Thoracic aorta endothelial cell (primary cell): ENCODE measurements at places on chromosomes 12 and 14. TPM values are rescaled to one million over a fixed set of nuclear protein-coding genes. Genes with fewer than 3 reads are reported as not detected.

Gene GDF3
- 0.65 TPM in 1 of 2 replicates, not detected in the other for total RNA-seq

Gene PAWR
- total RNA-seq = 56.3 and 105 TPM in 2 replicates

Gene KCNH3
- total RNA-seq = 0.14 and 0.27 TPM in 2 replicates

Gene TSPAN11
- 1.9 and 3.2 TPM in 2 replicates for total RNA-seq

Gene SPIC
- not detected in 2 replicates for total RNA-seq

Gene FAIM2
- not detected in 2 replicates for total RNA-seq

Gene NRIP2
- not detected in 2 replicates for total RNA-seq

Gene ACOT6
- total RNA-seq = not detected in 2 replicates

Gene CAPZA3
- not detected in 2 replicates for total RNA-seq

Gene KRT71
- total RNA-seq = not detected in 2 replicates

Gene FKBP3
- total RNA-seq = 57.8 and 58.4 TPM in 2 replicates

Gene RNASE11
- not detected in 2 replicates for total RNA-seq

Gene SLC15A5
- total RNA-seq = not detected in 2 replicates

Gene RNASE7
- total RNA-seq = not detected in 2 replicates

Gene INHBE
- total RNA-seq = not detected in 2 replicates

Gene P2RX2
- total RNA-seq = not detected in 2 replicates
